ENCODE measurements at places on chromosomes 7 and 10. TPM values are rescaled to one million over a fixed set of nuclear protein-coding genes. Genes with fewer than 3 reads are reported as not detected.

The BTBD16 gene
- total RNA-seq = not detected

The CAPZA2 gene
- 101 TPM for total RNA-seq

The TSPAN33 gene
- 16.7 TPM for total RNA-seq

DNA sequence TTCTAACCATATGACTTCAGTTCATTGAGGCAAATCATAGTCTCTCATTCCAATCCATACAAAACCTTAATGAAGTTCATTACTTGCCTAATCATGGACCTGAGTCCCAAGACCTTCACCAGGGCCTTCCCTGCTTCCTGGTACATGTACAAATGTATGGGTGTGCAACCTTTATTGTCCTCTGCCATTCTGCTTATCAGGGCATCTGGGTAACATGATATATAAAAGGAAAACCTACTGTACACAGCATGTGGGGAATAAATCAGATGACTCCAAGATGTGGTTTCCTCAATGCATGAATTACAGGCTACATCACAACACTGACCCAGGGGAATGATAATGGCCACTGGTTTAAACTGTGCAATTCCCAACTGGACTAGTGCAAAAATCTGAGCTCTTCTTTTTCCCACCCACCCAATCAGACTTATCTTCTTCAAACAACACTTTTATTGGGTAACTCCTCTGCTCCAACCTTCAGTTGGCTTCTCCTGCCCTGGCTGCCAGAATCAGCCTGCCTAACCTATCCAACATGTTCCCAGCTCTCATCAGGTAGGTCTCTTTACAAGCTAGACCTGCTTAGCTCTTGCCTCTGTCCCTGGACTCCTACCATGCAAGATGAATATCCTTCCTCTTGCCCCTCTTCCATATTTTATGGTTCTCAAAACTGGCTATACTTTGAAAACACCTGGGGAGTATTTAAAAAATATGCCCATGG is 11.4 kb downstream of the GOT1 start:
- no peaks in the 10 kb centered on the region for H3K4me1 ChIP-seq
- no peaks in the 10 kb centered on the region for H3K27me3 ChIP-seq
- H3K36me3 ChIP-seq = peaks cover 33% of the 10 kb centered on the region
- no peak for DNase-seq
- no peak overlapping the region for H3K4me3 ChIP-seq

DNA sequence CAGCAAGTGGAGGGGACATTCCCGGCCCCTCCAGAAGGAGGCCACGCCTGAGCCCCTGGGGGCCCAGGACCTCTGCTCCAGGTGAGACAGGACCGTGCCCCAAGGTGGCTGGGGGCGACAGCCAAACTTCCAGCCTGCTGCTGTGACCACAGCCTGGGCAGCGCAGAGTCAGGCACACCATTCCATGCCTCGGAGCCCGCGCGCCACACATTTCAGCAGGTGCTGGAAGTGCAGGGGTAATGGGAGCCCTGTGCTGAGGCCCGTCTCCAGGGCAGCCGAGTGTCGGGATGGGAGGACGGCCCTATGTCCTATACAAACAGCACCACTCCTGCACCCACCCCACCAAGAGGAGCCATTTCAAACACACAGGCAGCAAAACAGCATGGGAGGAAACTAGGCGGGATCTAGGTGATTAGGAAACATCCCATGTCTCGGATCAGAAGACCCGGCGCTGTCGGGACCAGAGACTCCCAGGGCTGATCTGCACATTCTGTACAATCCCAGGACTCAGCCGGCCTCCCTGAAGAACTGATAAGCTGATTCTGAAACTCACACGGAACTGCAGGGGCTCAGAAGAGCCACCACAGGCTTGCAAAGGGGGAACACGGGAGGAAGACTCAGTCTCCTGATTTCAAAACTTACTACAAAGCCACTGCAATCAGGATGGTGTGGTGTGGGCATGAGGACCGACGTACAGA is 272.3 kb downstream of the ELFN1 start:
- peaks cover 5% of the 10 kb centered on the region for H3K36me3 ChIP-seq
- no peak overlapping the region for H3K4me3 ChIP-seq
- H3K4me1 ChIP-seq = peaks cover 30% of the 10 kb centered on the region
- H3K27me3 ChIP-seq = no peaks in the 10 kb centered on the region
- no peak for DNase-seq

DNA sequence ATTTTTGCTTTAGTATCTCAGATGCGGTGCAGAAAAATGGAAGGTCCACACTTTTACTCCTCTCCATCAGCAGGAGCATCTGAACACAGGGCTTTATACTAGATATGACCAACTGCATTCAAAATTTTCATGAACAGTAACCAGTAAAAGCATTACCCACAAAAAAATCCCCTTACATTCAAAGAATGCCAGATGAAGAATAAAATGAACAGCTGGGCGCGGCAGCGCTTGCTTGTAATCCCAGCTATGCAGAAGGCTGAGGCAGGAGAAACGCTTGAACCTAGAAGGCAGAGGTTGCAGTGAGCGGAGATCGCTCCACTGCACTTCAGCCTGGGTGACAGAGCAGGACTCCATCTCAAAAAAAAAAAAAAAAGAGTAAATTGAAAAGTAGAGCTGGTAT is 3.1 kb downstream of the SAR1A start:
- H3K4me3 ChIP-seq = peak overlapping the region; percentile 78
- H3K4me1 ChIP-seq = peaks cover 23% of the 10 kb centered on the region
- H3K27ac ChIP-seq = no peak overlapping the region
- no peaks in the 10 kb centered on the region for H3K27me3 ChIP-seq
- DNase-seq = no peak

- no peaks in the 10 kb centered on the region for H3K27me3 ChIP-seq
- no peak for DNase-seq
- no peaks in the 10 kb centered on the region for H3K36me3 ChIP-seq
- peaks cover 5% of the 10 kb centered on the region for H3K4me1 ChIP-seq
- H3K4me3 ChIP-seq = no peak overlapping the region
- H3K27ac ChIP-seq = no peak overlapping the region
These were observed 595.5 kb downstream of the REEP3 start for GRCh38 chr10:64116707-64117106.

GRCh38 chr10:95791425-95791979 is 35.5 kb downstream of the ENTPD1 start:
- no peak for DNase-seq
- peaks cover 7% of the 10 kb centered on the region for H3K4me1 ChIP-seq
- no peak overlapping the region for H3K4me3 ChIP-seq

All from neural crest cell (in vitro differentiated cells).